ENCODE measurements at places on chromosomes 13 and 19.

DNA sequence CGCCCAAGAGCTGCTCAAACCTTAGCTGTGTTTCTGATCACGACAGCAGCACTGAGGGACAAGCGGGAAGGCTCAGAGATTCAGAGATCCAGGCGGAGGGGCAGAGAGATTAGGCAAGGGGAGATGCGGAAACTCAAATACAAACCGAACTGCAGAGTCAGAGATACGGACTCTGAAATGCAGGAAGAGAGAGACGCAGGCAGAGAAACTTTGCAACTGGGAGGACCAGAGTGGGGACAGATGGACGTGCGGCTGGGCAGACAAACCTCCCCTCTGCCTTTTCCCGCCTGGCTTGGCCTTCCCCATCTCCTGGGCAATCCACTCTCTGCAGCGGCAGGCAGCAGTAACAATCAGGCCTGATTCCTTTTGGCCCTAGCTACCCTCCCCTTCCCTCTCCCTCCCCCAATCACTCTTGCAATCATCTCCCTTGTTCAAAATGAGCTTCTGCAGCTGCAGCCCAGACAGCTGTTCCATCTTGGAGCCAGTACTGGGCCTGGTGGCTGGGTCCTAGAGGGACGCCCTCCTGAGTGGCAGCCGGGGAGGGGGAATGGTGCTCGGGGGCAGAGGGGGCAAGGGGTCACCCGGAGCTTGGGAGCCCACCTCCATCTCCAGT, 29.7 kb downstream of the OLFM2 start:
- DNase-seq, result no peak

- DNase-seq, result peak; percentile 58
Observed at GRCh38 chr19:38693380-38694223, 46.2 kb downstream of the ACTN4 start.

GRCh38 chr13:111917086-111917485, 149.9 kb upstream of the SOX1 start:
- DNase-seq, result no peak

GRCh38 chr13:91144054-91144453, 203.4 kb upstream of the MIR17HG start:
- no peak for DNase-seq

DNA sequence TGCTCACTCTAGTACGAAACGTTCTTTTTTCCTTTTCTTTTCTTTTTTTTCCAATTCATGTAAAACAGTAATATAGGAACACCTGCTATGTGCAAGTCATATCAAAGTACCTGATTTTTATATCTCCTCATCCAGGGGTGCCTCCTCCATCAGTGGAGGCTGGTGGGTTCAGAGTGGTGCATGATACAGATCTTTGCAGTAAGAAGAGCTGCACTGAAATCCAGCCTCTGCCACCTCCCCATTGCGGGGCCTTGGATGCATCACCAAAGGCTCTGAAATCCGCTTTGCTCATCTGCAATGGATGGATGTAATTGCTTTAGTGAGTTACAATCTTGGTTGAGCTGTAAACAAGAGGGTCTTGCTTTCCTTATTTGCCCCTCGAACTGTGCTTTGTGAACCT, 38.3 kb downstream of the GPR12 start:
- no peak for DNase-seq

GRCh38 chr13:104967836-104968630, 1567.4 kb downstream of the EFNB2 start:
- DNase-seq, result no peak

DNA sequence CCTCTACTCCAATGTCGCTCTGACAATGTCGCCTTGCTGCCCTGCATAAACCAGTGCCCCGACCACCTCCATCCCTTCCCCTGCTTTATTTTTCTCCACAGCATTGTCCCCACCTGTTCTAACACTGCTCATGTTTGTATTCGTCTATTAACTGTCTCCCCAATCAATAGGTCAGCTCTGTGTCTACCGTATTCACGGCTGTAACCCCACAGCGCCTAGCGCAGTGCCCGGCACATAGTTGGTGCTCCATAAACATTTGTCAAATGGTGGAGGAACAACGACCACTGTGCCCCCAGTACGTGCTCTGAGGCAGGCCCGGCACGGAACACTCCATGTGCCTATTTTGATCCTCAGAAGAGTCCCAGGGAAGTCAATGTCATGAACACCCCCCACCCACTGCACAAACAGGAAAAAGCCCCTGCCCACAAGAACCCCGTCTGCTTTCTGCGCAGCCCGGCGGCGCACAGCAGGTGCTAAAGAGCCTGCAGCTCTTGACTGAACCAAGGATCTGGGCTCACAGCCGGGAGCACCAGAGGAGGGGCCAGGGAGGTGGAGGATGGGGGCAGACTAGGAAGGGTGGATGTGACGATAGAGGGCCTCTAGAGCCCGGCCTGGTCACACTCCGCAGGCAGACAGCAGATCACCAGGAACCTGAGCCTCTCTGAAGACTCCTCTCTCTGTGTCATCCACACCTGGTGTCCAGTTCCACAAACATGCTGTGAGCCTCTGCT, 1.8 kb upstream of the CEACAM16 start:
- no peak for DNase-seq

All from activated gamma-delta T cell treated with Interleukin-2 at 50 U/mL for 16 hours (primary cell).